ENCODE measurements at places on chromosomes 1 and 21.
A peak's percentile ranks its signal among the peaks of the same experiment; 100 is the strongest.

GRCh38 chr21:41497008-41497407 is 10.9 kb downstream of the TMPRSS2 start:
- DNase-seq = no peak

- no peak for DNase-seq
Observed at GRCh38 chr1:27029517-27029916, 16.9 kb upstream of the TENT5B start.

GRCh38 chr1:20735581-20736111 is 3.1 kb upstream of the SH2D5 start:
- no peak for DNase-seq

DNA sequence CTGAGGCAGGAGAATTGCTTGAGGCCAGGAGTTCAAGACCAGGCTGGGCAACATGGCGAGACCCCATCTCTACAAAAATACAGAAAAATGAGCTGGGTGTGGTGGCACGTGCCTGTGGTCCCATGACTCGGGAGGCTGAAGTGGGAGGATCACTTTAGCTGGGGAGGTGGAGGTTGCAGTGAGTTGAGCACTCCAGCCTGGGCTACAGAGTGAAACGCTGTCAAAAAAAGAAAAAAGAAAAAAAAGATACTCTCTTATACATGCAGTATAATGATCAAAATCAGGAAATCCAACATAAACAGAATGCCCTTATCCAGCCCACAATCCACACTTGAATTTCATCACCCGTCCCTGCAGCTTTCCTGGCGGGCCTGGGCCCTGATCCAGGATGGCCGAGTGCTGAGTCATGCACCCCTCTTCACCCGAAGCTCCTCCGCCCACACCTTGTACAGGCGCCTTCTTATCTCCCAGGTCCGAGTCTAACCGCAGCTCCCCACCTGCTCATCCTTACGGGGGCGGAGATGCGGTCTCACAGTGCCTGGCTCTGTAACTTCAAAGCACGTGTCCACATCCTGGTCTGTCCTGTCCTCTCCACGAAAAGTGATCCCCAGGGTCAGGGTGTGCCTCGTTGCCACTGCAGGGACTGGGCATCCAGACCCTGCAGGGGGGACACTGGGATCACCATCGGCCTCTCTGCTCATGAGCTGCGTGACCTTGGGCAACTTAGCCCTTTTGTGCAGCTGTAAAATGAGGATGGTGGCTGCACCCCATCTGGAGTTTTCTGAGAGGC is 120.2 kb upstream of the SLC45A1 start:
- DNase-seq = peak; percentile 92

- no peak for DNase-seq
Observed at GRCh38 chr1:28860332-28861073, 48.5 kb downstream of the OPRD1 start.

- DNase-seq = no peak
Observed at GRCh38 chr1:53511323-53511932, 52.2 kb downstream of the DMRTB1 start.

- no peak for DNase-seq
Observed at GRCh38 chr1:157035121-157035520, 10.4 kb downstream of the ARHGEF11 start.

GRCh38 chr1:234918181-234918841 is 210.3 kb downstream of the TOMM20 start:
- DNase-seq = no peak

GRCh38 chr1:192573499-192573898 is 2.1 kb upstream of the RGS1 start:
- peak; percentile 55 for DNase-seq

- DNase-seq = peak; percentile 86
Observed at GRCh38 chr1:53135735-53136114, 6.7 kb downstream of the SLC1A7 start.

All from adipocyte (in vitro differentiated cells).